ENCODE measurements at places on chromosomes 6 and 20.

DNA sequence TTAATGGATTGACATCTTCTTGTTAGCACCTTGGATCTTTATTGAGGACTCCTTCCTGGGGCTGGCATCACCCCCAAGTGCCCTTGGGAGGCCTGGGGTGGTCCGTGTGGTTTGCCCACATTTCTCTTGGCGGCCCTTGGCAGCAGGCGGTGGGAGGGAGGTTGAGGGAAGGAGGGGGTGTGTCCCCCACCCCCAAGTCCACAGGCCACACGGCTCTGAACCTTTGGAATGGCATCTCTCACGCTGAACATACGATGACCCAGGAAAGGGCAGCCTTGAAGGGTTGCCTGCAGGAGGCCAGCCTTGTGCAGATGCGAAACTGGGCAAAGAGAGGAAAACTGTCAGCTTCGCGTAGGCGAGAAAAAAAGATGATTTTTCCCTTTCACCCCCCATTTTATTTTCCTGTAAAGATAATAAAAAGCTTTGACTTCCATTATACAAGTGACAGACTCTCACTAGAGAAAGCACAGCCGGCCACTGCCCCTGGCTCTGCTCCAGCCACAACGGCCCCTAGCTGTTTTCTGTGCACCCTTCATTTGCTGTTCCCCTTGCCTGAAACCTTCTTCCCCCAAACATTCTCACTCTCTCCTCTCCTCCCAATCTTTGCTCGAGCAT, 56.2 kb downstream of the SLC2A10 start:
- no peak for DNase-seq

GRCh38 chr6:27541212-27541932, 68.5 kb upstream of the ZNF184 start:
- no peak for DNase-seq

DNA sequence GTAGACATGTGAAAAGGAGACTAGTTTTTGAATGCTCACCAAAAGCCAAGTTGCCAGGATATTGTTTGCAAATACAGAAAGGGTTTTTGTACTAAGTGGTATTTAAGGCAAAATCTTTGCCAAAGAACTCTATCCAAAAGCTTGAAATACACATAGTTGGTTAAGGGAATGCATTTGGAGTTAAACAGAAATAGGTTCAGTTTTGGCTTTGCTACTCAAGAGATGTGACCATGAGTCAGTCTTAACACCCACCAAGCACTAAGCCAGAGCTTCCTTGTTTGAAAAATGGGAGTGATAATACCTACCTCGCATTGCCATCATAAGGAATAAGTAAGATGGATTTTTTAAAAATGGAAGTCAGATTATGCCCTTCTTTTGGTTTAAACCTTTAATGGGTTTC, 191.7 kb upstream of the LAMP5 start:
- no peak for DNase-seq

GRCh38 chr6:79261666-79262065, 27.2 kb upstream of the HMGN3 start:
- no peak for DNase-seq

DNA sequence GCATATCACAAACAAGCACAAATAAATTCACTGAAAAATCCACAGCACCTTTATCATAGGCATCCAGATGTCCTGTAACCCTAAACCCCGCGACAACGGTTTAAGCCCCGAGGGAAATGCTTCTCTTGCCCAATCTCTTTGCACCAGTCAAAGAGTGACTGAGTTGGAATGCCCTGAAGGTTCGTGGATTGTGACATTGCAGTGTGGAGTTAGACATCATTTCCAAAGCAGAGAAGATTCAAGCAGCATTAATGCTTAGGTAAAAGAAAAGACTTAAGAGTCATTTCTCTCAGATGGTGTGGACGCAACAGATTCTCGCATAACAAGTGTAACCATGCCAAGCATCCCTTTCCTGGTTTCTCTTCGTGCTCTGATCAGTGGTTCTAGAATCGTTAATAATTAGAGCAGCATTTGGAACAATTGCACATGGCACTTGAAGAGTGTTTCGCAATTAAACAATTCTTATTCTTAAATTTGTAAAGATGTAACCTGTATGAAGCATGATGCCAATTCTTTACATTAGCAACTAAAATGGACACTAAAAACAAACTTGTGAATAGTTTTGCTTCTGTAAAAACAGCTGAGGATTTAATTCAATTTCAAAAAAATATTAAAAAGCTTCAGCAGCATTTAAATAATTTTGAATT, 121.6 kb downstream of the HIVEP2 start:
- DNase-seq: no peak

GRCh38 chr20:48791014-48791413, 36.8 kb downstream of the PREX1 start:
- no peak for DNase-seq

DNA sequence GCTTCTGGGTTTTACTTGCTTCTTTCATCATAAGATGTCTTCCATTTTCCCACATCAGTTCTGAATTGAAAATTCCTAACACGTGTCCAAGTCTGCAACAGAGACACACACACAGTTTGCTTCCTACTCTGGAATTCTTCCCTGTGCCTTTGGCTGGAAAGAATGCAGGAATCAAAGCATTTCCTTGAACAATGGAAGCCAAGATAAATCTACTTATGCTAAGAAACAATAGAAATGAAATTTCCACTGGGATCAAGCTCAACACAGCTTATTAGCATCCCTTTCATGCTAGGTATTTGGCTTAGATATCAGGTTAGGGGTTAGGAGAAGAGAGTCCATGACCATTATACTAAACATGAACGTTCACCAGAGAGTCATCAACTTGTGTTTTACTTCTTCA, 101.1 kb upstream of the SCAF8 start:
- no peak for DNase-seq

GRCh38 chr20:50278377-50278683, 87.7 kb downstream of the CEBPB start:
- no peak for DNase-seq

GRCh38 chr20:38339997-38340396, 6.3 kb upstream of the LBP start:
- DNase-seq: no peak

GRCh38 chr20:40843251-40843650, 154.2 kb upstream of the MAFB start:
- DNase-seq: no peak

- DNase-seq: no peak
Observed at GRCh38 chr20:54631059-54631458, 155.7 kb downstream of the DOK5 start.

- DNase-seq: no peak
Observed at GRCh38 chr6:63774961-63775360, 139.4 kb downstream of the PHF3 start.

DNA sequence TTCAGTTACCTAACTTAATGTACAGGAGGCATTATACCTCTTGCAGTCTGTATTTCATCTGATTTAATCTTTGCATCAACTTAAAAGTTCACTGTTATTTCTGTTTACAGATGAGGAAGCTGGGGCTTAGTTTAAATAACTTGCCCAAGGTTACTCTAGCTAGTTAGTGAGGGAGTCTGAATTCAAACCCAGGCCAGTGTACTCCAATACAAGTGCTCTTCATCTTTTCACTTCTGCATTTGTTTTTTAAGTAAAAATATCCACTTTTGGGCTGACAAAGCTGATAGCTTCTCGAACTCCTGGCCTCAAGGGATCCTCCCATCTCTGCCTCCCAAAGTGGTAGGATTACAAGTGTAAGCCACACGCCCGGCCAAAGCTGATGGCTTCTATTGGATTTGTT, 23.6 kb downstream of the RREB1 start:
- no peak for DNase-seq

GRCh38 chr6:153062516-153062915, 60.0 kb upstream of the MTRF1L start:
- no peak for DNase-seq

DNA sequence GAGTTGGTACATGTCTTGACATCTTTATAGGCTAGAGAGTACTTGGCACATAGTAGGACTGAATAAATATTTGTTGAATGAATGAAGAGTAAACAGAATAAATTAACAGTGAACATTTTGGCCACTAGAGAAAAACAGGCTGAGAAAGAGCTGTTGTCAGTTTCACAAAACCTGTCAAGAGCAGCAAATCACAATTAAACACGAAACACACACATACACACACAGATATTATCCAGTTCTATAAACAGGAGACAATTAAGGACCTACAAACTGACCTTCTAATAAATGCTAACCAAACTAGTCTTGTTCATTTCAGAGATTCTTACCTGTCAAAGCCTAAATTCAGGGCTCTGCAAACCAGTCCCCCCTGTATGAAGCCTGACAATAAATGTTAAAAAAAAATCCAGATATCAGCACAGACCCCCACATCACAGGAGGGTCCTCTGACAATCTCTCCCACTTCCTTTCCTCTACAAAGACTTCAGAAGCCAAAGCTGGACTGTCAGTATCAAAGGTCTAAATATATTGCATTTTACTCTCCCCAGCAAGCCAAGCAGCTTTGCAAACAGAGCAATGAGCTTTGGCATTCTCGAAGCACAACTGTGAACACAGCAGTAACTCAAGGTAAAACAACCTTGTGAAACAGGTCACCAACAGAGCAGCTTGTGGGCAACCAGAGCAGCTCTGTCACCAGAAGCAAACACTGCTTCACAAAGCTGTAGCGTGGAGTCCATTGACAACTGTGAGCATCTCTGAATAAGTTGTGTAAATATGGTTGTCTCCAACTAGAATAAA, 229.9 kb downstream of the TBXT start:
- DNase-seq: no peak

GRCh38 chr6:140980265-140980887, 1152.3 kb upstream of the GJE1 start:
- no peak for DNase-seq

GRCh38 chr20:53757472-53757913, 163.9 kb upstream of the ZNF217 start:
- no peak for DNase-seq

- no peak for DNase-seq
Observed at GRCh38 chr6:149806127-149806526, 56.6 kb downstream of the PCMT1 start.

DNA sequence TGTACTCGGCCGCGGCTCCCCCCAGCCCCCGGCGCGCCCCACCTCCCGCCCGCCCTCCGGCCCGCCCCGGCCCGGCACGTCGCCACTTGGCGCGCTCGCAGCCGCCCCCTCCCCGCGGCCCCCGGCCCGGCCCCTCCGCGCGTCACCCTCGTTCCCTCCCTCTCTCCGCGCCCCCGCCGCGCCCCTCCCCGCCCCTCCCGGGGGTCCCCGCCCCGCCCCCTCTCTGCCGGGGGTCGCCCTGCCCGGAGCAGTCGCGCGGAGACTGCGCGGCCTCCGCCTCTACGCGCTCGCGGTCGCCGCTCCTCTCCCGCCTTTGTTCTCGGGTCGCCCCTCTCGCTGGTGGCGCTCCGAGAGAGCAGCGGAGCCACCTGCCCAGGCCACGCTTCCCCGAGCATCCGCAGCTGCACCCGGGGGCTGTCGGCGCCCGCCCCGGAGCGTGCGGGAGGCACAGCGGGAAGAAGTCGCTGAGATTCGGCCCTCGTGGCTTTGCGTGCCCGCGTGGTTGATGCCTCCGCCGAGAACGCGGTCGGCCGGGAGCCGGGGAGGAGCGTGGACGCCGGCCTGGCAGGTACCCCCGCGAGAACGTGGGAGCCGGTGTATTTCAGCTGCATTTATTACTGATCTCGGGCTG, at the start of gene PHF10:
Gene PHF10 (minus strand): TSS at position 7 of the 631 bp plus-strand sequence. CDS start 569 bp downstream, outside the sequence.
- peak; percentile 74 for DNase-seq

GRCh38 chr20:62428396-62429295, 1.3 kb upstream of the RBBP8NL start:
- DNase-seq: no peak

- DNase-seq: no peak
Observed at GRCh38 chr6:81144346-81144745, 608.1 kb downstream of the TENT5A start.

DNA sequence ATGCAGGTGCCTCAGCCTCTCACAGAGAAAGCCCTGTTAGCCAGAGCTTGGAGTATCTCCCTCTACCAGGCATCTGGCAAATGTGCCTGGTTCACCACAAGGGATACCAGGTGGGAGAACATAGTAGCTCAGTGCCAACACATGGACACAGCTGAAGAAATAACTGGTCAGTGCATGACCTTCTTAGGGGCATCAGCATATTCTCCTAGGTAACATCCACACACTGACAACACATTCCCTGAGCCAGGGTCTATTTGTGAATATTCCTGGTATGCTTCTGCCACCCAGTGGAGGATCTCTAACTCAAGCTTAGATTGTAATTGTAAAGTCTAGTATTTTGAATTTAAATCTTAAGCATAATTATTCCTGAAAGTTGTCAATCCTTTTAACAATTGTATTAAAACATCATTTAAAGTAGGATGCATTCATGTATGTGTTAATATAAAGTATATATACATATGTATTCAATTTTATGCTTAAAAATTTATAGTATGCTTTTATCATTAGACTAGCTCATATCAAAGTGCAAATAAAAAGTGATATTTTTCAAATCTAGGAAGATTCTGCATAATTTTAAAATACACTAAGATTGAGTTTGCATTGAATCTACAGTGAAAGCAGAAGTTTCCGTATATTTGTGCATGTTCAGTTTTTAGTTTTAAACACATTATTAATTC, 45.3 kb upstream of the COL21A1 start:
- DNase-seq: no peak

GRCh38 chr6:108714101-108714765, 134.0 kb upstream of the ARMC2 start:
- DNase-seq: no peak

- DNase-seq: no peak
Observed at GRCh38 chr20:59630526-59630925, 26.2 kb downstream of the PHACTR3 start.

- no peak for DNase-seq
Observed at GRCh38 chr6:117498159-117498558, 15.7 kb downstream of the DCBLD1 start.
